Uterus (tissue), 4 donors: ENCODE measurements at places on chromosomes 7 and 10.
A peak's percentile ranks its signal among the peaks of the same experiment; 100 is the strongest.

DNA sequence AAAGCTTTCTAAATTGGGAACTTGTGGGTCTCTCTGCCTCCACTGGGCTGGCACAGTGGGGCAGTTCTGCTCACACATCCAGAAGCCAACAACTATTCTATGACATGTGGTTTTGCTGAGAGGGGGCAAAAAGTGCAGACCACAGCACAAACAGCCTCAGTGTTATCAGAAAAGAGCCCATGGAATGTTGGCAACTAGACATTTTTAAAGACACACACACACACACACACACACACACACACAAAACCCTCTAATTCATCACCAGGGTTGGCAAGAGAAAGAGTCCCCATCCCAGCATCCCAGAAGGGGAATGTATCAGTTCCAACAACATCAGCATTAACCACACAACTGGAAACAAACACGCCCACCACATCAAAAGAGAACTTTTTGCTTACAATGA, 117.1 kb downstream of the FGFR2 start:
- no peak for DNase-seq

DNA sequence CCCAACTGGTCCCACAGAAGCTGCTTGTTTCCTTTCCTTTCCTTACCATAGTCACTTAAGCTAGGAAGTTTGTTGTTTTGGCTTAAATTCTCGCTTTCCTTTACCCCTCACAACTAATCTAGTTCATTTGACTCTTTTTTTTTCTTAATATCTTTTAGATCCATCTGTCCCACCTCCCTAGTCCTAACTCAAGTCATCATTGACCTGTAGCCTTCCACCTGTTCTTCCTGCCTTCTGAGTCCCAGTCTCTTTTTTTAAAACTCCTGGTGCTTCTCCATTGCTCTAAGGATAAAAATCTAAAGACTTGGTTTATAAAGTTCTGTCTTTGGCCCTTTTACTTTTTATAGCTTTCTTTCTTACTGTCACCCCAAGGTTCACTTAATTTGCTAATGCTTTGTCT, 47.6 kb downstream of the RALA start:
- no peak for DNase-seq

GRCh38 chr7:71326595-71326994, 194.7 kb downstream of the GALNT17 start:
- no peak for DNase-seq

GRCh38 chr10:110664483-110665420, 20.6 kb downstream of the RBM20 start:
- no peak for DNase-seq

DNA sequence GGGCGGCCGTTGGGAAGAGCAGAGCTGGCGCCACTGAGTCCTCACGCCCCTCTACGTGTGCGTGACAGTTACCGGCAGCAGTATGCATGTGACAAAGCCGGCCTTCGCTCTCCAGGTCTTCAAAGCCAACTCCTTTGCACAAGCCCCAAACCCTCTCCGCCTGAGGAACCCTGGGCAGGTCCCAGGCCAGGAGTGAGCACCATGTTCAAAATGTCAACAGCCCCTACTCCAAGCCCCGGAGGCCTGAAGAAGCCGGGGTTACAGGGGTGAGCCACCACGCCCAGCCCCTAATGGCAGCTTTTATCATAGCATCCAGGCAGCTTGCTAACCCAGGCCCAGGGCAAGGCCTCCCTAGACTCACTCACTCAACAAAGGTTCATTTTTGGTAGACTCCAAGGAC, 70.8 kb downstream of the OAT start:
- DNase-seq: no peak

DNA sequence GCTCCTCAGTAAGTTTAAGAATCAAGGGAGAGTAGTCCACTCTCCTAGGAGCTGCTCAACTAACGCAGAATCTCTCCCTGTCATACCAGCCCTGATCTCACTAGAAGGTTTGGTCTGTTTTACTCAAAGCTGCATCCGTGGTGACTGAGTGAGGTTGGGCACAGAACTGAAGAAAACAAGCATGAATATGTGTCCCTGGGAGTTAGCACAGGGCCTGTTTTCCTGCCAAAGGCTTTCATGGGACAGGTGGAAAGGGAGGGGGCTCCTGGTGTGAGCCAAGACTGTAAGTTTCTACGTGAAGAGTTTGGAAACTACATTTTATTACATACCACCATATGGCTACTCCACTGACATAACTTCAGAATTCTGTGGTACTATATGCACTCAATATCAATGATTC, 705.9 kb downstream of the MAGI2 start:
- no peak for DNase-seq

- DNase-seq: peak; percentile 89
These were observed 19.1 kb downstream of the MXI1 start for GRCh38 chr10:110226543-110226925.

- no peak for DNase-seq
These were observed 370.8 kb downstream of the EXOC4 start for GRCh38 chr7:133623721-133624120.

- DNase-seq: no peak
These were observed 174.9 kb downstream of the GALNT11 start for GRCh38 chr7:152200395-152200794.

DNA sequence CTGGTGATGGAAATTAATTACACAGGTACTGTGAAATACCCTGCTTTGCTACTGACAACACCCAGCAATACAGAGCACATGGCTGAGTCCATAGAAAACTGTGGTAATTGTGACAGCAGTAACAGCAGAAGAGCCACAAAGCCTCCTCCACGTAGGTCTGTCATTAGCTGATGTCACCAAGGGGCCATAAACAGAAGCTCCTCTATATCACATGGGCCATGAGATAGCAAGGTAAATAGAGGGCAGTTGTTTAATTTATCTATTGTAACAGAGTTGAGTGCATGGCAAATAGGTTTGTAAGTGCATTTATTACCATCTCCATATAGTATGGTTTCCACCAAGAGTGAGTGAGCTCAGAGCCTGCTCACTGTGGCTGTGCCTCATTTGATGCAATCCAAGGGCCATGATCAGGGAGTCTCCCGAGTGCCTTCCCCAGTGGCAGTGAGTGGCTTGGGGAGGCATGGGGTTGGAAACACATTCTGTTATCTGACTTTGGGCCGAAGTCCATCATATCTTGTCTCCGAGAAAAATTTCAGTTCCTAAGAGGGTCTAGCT, 281.2 kb downstream of the SKAP2 start:
- no peak for DNase-seq

- no peak for DNase-seq
These were observed 312.9 kb downstream of the TCERG1L start for GRCh38 chr10:130998642-130999041.

- DNase-seq: no peak
These were observed 78.4 kb downstream of the IPMK start for GRCh38 chr10:58189269-58189668.

- no peak for DNase-seq
These were observed 182.8 kb upstream of the CDC14C start for GRCh38 chr7:48741545-48741944.

- DNase-seq: no peak
These were observed 410.8 kb upstream of the COBL start for GRCh38 chr7:51727441-51727840.

- no peak for DNase-seq
These were observed 322.0 kb upstream of the SEMA3D start for GRCh38 chr7:85508642-85509410.
